ENCODE measurements at places on chromosomes 7 and 10.

- no peak for DNase-seq
Measured at GRCh38 chr10:125062914-125063230, 97.5 kb downstream of the CTBP2 start.

- DNase-seq = no peak
Measured at GRCh38 chr7:101405474-101406067, 42.9 kb downstream of the COL26A1 start.

DNA sequence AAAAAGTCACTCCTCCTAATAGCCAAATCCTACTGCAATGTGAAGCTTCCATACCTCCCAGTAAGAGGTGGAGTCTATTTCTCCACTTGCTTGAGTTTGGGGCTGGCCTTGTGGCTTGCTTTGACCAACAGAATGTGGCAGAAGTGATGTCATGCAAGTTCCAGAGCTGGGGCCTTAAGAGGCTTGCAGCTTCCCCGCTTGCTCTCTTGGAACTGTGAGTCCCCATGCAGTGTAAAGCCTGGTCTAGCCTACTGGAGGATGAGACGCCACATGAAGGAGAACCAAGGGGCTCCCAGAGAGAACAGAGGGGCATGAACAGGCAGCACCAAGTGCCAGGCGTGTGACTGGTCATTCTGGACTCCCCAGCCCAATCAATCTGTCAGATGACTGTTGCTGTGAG lies 58.6 kb upstream of the OPALIN start:
- DNase-seq = peak; percentile 60

DNA sequence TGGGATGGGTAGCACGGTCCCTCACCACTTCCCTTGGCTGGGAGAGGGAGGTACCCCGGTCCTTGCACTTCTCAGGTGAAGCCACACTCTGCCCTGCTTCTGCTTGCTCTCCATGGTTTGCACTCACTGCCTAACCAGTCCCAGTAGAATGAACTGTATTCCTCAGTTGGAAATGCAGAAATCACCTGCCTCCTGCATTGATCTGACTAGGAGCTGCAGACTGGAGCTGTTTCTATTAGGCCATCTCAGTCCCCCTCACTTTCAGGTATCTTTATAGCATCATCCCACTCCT lies 264.9 kb downstream of the ZWINT start:
- DNase-seq = no peak

DNA sequence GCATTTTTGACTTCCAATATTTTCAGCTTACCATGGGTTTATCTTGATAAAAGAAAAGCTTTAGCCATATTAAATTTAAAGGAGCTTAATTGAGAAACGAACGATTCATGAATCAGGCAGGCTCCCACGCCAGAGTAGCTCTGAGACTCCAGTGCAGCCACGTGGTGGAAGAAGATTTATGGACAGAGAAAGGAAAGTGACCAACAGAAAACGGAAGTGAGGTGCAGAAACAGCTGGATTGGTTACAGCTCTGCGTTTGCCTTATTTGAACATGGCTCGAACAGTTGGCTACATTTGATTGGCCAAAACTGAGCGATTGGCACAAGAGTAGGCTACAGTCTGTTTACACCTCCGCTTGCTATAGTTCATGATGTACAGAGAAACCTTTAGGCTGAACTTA lies 395.4 kb downstream of the GATA3 start:
- DNase-seq = no peak

DNA sequence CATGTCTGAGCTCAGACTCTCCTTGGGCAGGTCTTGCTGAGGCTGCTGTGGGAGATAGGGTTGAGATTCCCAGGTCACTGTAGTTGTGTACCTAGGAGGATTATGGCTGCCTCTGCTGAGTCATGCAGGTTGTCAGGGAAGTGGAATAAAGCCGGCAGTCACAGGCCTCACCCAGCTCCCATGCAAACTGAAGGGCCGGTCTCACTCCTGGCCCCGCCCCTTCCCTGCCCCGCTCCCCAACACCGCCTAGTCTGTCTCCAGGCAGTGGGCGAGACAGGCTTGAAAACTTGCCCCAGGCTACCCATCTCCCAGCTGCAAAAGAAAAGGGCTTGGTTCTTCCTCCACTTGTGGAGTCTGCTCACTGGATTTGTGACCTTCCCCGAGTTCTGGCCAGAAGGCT lies 41.6 kb upstream of the SDHAF3 start:
- DNase-seq = no peak

- no peak for DNase-seq
Measured at GRCh38 chr7:34043461-34044305, 138.3 kb downstream of the BMPER start.

GRCh38 chr10:48533951-48534720 lies 70.7 kb downstream of the ARHGAP22 start:
- no peak for DNase-seq

DNA sequence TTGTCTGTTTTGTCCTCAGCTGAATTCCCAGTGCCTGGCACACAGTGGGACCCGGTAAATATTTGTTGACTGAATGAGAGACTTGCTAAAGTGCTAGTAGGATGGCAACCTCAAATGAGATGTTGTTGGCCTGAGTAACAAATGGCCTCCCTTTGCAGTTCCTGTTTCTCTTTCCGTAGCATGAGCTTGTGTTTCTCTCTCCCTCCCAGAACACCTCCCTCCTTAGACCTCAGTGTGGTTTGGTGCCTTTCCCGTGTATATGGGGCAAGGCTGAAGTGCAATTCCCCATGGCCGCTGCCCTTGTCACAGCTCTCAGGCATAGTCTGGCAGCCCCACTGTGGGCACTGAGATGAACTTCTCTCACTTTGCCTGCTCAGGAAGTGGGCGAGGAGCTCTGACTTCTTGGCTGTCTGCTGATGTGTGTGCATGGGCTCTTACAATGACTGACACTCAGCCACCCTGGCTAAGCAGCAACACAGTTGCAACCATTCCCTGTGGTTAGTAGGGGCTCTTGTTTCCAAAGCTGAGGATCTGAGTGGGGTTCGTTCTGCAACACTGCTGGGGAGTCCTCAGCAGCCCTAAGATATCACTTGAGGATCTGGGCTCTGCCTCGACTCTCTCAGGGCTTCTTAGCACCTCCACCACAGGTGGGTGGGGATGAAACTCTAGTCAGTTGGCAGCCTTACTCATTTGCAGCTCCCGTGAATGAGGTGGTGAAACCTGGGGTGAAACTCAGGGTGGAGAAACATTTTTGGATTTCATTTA lies 136.1 kb downstream of the ICA1 start:
- DNase-seq = no peak

DNA sequence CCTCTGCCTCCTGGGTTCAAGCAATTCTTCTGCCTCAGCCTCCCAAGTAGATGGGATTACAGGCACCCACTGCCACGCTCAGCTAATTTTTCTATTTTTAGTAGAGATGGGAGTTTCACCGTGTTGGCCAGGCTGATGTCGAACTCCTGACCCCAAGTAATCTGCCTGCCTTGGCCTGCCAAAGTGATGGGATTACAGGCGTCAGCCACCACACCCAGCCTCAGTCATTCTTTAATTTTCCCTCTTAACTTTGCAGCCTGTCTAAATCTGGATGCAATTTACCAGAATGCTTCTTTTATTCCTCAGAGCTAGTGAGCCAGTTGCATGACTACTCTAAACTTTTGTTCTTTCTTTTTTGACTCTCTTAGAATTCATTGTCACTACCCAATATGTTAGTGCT lies 90.5 kb upstream of the CSTF2T start:
- DNase-seq = no peak

DNA sequence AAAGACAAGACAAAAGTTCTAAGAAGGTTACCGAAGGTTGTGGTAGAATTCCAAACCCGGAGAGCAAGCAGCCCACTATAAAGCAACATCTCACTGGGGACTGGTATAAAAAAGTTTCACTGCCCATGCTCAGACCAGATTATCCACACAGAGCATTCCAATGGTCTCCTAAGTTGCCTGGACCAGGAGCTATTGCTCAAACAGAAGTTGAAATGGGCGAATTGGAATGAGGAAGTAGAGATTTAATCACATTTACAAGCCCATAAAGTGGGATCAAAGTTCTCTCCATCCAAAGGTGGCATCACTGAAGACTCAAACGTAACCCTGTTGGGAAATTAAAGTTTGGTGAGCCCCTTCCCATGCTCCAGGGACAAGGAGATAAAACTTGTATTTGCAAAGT lies 19.8 kb downstream of the OR2F1 start:
- DNase-seq = no peak

DNA sequence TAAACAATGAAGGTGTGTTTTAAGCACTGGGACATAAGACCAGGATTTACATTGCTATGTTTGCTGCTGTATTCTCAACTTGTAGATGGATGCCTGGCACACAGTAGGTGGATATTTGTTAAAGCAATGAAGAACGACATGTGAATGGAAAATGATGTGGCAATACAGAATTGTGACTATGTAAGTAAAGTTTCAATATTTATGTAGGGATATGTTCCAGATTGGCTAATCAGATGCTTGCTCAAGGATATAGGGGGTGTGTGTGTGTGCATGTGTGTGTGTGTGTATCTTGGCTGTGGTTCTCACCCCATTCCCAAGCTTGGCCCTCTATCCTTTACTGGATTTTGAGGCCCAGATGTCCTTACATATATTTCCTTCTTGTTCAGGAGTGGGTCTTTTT lies 42.7 kb upstream of the LAMB1 start:
- DNase-seq = no peak

- DNase-seq = no peak
Measured at GRCh38 chr7:1320616-1321240, 88.1 kb downstream of the UNCX start.

Data from RCC 7860 (cell line).